ENCODE measurements at places on chromosomes 7 and 10.
A peak's percentile ranks its signal among the peaks of the same experiment; 100 is the strongest.

DNA sequence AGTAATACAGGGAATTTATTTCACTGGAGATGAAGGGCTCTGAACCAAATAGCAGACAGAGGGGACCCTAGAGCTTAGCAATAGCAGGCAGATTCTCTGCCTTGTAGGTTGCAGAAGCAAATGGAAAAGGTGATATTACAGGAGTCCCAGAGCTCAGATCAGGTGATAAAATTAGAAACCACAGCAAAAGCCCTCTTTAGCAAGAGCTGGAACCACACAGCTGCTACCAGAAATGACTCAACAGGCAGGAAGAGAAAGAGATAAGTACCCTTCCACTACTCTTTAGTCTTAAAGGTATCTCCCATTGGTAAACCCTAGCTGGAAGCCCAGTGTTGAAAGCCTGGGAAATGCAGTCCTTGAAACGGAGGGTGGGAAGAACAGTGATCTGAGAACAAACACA is 535.6 kb upstream of the GHITM start:
- DNase-seq: peak; percentile 80

DNA sequence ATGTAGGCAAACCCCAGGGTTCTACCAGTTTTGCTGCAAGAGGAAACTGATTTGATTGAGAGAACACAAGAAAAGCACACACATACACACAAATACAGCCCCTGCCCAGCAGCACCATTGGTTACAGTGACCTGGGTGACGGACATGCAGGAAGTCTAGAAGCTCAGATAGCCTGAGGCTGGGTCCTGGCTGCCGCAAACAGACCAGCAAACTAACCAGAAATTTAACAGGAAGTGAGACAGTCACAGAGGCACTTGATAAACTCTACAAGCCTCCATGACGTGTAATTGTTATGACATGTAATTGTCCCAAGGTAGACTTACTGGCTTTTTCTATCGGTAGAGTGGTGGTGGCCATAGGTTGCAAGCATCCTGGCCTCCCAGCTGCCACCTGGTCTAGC is 58.9 kb downstream of the PRKAR2B start:
- peak; percentile 4 for DNase-seq

DNA sequence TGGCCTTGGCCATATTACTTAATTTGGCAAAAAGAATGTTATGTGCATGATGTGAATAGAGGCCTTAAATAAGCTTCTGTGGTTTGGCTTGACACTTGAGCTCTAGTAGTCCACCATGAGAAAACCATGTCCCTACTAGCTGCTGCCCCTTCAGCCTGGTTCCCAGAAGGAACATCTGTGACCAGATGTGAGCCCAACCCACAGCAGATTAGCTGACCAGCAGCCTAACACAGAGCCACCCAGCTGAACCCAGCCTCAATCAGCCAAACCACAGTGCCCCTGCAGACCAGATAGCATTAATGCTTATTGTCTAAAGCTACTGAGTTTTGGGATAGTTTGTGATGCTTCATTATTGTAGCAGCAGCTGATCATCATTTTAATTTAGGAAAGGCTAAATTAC is 16.6 kb downstream of the JAZF1 start:
- DNase-seq: peak; percentile 40

DNA sequence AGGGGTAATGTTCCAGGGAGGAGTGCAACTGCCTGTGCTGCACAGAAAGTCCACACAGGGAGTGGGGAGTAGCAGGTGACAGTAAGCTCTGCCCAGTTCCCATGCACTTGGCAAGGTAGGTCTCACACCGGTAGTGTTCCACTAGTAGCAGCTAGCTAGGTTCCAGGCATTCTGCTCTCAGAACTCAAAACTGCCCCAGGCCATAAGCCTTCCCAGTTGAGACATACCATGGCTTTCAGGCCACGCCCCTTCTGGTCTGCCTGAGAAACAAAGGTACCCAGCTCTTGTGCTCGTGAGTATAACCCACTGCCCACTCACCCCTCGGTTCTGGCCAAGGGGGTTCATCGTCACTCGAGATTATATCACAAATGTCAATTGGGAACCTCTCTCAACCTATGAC is 12.6 kb downstream of the CASP7 start:
- no peak for DNase-seq

DNA sequence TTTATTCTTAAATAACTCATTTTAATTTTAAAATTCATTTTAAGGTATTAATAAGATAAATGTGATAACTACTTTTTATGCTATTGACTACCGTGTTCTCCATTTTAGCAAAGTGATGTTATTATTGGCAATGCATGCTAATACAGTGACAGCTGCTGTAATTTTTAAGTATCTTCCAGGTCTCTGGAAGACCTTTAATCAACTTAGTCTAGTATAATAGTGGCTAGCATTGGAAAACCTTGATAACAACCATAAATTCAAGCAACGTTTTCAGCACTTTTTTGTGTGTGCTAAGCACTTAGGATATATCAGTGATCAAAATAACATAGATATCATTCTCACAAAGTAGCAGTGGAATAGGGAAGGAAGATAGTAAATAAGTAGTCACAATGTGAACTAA is 230.9 kb upstream of the MAGI2 start:
- DNase-seq: no peak

GRCh38 chr7:132480534-132480933 is 95.7 kb downstream of the PLXNA4 start:
- no peak for DNase-seq

- DNase-seq: no peak
These were observed 50.7 kb upstream of the ITGB8 start for GRCh38 chr7:20279979-20280378.

GRCh38 chr7:4610768-4611467 is 71.2 kb upstream of the FOXK1 start:
- DNase-seq: peak; percentile 82

- no peak for DNase-seq
These were observed 7.8 kb downstream of the GPER1 start for GRCh38 chr7:1095621-1096155.
